Right ventricle myocardium superior (tissue), 1 donor: ENCODE measurements at places on chromosomes 6 and 20. TPM values are rescaled to one million over a fixed set of nuclear protein-coding genes. Genes with fewer than 3 reads are reported as not detected.

The OPRM1 gene
- not detected for total RNA-seq

The SIGLEC1 gene
- 9.6 TPM for total RNA-seq

DNA sequence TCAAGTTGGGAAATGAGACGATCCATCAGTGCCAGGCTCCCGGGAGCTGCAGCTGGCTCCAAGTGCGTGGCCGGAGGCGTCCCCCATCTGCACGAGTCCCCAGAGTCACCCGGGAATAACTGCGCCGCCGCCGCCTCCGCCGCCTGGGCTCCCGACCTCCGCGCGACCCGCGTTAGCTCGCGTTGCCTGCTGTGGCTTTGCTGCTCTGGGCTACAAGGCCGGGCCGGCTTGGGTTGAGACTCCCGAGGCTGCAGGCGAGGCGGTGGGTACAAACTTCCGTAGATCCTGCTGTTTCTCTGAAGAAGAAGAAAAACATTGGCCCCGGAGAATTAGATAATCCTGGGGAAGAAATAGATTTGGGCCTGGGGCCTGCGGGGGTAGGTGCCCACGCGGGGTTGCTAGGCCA, 7.4 kb upstream of the LAMP5 start:
- no peak for DNase-seq

DNA sequence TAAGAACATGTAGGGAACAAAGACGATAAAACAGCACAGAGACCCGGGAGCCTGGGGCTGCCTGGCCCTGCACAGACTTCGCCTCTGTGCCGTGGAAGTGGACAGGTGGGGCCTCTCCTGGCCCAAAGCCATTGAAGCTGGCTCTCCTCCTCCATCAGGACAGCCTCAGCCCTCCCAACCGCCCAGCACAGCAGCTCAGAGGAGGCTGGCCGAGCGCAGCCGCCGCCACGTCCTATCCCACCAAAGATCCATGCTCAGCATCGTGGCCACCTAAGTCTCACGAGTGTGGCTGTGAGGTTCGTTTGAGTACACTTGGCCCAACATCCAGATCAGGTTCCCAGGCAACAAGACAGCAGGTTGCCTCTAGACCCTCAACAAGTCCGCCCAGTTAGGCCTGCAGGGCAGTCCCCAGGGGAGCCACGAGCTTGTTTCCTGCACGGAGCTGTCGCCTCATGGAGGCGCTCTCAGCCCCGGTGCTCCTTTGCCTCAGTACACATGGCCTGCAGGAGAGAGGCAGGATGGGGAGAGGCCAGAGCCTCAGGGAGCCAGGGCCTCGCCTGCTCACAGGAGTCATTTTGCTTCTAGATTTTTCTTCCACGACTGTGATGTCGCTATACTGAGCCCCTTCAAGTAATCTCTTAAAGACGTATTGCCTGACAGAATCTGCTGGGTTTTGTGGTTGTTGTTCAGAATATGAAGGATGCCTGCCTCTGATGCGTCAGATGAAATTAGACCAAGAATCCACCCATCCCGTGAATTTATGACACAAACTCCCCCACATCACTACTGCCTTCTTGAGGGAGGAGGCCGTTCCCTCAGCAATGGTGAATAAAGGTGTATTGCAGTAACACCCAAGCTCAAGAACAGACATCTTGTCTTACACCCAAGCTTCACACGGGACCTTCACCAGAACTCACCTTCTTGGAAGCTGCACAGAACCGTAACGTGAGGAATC, 102.7 kb downstream of the RNASET2 start:
- no peak for DNase-seq

The ARMC12 gene
- not detected for total RNA-seq

DNA sequence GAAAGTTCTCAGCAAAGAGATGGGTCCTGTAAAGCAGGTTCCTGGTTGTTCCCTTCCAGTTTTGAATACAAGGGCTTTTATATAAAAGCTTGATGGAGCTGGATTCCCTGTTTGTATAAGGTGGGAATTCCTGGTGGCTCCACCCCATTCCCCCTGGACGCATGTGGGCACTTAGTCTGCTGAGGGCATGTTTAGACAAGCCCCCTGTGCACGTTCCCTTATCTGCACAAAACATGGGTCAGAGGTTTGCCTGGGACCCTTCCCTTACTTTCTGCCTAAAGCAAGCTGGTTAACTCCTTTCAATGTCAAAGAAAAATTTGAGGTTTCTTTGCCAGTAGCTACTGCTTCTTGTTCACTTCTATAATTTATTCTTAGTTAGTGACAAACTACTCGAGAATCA, 181.1 kb downstream of the BCKDHB start:
- DNase-seq = no peak

DNA sequence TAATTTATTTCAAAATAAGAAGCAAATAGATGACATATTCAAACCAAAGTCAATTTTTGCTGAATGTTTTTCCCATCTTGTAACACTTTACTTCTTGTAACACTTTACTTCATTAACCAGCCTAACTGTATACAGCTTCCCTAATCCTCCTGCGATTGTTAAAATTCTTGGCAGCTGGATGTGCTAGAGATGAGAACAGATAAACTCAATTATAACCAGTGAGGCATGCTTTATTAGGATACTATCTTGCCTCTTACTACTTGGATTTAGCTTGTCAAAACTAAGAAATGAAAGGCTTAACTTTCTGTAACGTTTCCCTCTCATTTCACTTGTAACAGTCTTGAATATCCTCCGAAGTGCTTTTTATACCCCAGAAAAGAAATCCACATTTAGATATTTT, 94.1 kb upstream of the BMP5 start:
- no peak for DNase-seq

The PTK7 gene
- total RNA-seq = 1.4 TPM

The ASIP gene
- total RNA-seq = 18.9 TPM

GRCh38 chr20:16541226-16541625, 32.0 kb downstream of the KIF16B start:
- DNase-seq = peak; percentile 79

- peak; percentile 93 for DNase-seq
These were observed 657 bp downstream of the RALY start for GRCh38 chr20:33994222-33994913.
